Panc1 (cell line): ENCODE measurements at places on chromosomes 3 and 15. TPM values are rescaled to one million over a fixed set of nuclear protein-coding genes. Genes with fewer than 3 reads are reported as not detected.

Gene SPINT1
- total RNA-seq: 32.7 TPM

- DNase-seq: no peak
Measured at GRCh38 chr3:109943181-109943580, 605.8 kb upstream of the DPPA4 start.

GRCh38 chr3:177338697-177339219 lies 141.5 kb upstream of the TBL1XR1 start:
- DNase-seq: no peak

- no peak for DNase-seq
Measured at GRCh38 chr3:4426261-4426781, 40.7 kb downstream of the SUMF1 start.

- no peak for DNase-seq
Measured at GRCh38 chr3:33363113-33363800, 76.9 kb downstream of the UBP1 start.
